Naive B cell (primary cell): ENCODE measurements at places on chromosomes 7 and 10. TPM values are rescaled to one million over a fixed set of nuclear protein-coding genes. Genes with fewer than 3 reads are reported as not detected.
A peak's percentile ranks its signal among the peaks of the same experiment; 100 is the strongest.

ABCB4 gene
- polyA plus RNA-seq = 21.3 TPM

SPDYE2B gene
- 0.30 TPM for polyA plus RNA-seq

PDK4 gene
- 2.1 TPM for polyA plus RNA-seq

EVX1 gene
- not detected for polyA plus RNA-seq

CPED1 gene
- 0.37 TPM for polyA plus RNA-seq

NKX1-2 gene
- not detected for polyA plus RNA-seq

ERV3-1 gene
- polyA plus RNA-seq = 4.3 TPM

SUN3 gene
- not detected for polyA plus RNA-seq

DGKI gene
- not detected for polyA plus RNA-seq

SPDYE9 gene
- not detected for polyA plus RNA-seq

OPN4 gene
- polyA plus RNA-seq = not detected

RSPH10B2 gene
- not detected for polyA plus RNA-seq

- H3K4me3 ChIP-seq = no peak overlapping the region
- DNase-seq = peak; percentile 31
- peaks cover 6% of the 10 kb centered on the region for H3K4me1 ChIP-seq
- no peak overlapping the region for H3K27ac ChIP-seq
Observed at GRCh38 chr10:28628184-28628893, 49.0 kb upstream of the BAMBI start.

DNA sequence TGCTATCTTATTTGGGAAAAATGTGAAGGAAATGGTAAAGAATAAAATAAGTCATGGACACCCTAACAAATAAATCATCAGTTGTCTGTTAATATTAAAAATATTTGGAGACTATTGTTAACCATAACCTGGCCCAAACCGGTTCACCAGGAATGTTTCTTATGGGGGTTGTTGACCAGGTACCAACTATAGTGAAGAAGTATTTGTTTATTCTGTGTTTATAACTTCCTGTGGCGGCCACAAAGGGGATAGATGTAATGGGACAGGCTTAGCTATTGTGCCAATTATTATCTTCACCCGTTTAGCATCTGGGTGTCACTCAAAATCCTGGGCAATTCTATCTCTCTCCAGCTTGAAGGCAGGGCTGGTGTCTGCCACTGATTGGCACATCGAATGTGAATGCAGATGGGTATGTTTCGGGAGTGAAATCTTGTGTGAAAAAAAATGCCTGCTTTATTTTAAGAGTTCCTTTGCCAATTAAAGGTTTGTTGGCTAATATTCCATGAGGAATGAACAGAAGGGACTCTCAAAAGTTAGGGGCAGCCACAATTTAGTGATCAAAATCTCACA, 500.9 kb downstream of the ARL4A start:
- no peaks in the 10 kb centered on the region for H3K4me1 ChIP-seq
- H3K4me3 ChIP-seq = no peak overlapping the region
- H3K27me3 ChIP-seq = peaks cover 17% of the 10 kb centered on the region

DNA sequence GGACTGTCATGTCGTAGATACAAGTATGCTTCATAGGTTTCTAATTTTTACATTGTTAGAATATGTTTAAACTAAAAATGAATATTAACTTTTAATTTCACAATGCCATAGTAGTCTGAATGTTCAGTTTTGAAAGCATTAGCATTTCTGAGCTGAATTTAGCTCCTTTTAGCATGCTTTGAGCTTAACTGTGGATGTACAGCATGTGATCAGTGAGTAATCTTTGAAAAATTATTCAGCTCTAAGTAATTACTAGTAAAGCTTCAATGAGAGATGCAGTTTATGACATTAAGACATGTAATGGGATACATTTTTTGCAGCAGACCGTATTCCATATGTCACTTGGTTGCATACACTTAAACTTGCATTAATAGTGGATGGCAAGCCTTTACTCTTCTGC, 114.1 kb upstream of the WNT16 start:
- peaks cover 8% of the 10 kb centered on the region for H3K36me3 ChIP-seq

DNA sequence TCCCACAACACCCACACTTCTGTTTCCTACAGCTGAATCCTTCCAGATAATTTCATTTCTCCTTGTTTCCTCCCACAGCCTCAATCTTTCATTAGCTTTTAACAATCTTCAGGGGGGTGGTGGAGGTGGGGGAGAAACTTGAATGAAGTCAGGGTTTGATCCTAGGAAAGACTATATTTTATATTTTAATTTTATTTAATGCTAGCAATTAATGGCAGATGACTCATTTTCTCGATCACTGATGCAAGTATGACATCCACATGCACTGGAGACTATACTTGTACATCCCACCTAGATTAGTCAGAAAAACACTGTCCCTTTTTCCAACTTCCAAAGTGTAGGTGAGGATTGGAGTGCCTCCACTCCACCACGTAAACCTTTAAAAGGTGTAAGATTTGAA, 1181.3 kb upstream of the AUTS2 start:
- no peaks in the 10 kb centered on the region for H3K4me1 ChIP-seq
- no peak overlapping the region for H3K27ac ChIP-seq
- no peaks in the 10 kb centered on the region for H3K36me3 ChIP-seq
- no peak for DNase-seq

DNA sequence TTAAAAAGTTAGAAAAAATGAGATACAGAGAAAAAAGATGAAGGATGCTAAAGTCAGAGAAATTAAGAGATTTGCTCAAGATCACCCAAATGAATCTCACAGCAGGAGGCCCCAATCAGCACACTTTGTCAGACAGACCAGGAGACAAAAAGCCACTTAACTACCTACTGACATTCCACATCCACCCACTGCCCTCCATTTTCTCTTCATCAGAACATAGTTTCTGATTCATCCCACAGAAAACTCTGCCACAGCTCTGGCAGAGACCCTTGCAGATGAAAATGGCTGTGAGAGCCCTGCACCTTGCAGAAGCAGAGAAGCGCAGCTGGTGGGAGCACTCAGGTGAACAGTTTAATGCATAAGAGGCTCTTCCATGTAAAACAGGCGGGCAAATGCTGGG, 26.6 kb downstream of the DGKI start:
- no peak overlapping the region for H3K27ac ChIP-seq
- DNase-seq = no peak
- H3K4me3 ChIP-seq = no peak overlapping the region
- peaks cover 28% of the 10 kb centered on the region for H3K27me3 ChIP-seq
- no peaks in the 10 kb centered on the region for H3K36me3 ChIP-seq
- H3K4me1 ChIP-seq = no peaks in the 10 kb centered on the region

- H3K36me3 ChIP-seq = no peaks in the 10 kb centered on the region
- no peak overlapping the region for H3K27ac ChIP-seq
- H3K27me3 ChIP-seq = no peaks in the 10 kb centered on the region
Observed at GRCh38 chr7:50834679-50835078, 52.0 kb upstream of the GRB10 start.

DNA sequence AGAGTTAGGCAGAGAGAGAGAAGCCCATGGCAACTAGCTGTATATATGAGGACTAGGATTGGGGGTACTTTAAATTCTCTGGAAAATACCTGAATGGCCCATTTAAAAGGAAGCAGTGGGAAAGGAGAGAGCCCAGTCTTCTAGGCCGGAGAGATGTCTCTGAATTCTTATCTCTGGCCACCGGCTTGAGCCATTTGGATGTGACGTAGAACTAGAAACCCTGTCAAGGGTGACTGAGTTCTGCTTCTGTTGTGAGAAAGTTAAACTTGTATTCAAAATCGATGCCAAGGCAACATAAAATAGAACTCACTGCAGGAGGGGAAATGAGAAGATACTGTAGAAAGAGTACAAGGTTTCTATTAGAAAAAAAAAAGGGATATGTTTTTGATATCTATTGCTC, 6.3 kb upstream of the GSTK1 start:
- H3K36me3 ChIP-seq = no peaks in the 10 kb centered on the region
- peaks cover 34% of the 10 kb centered on the region for H3K4me1 ChIP-seq
- H3K4me3 ChIP-seq = peak overlapping the region; percentile 47
- H3K27me3 ChIP-seq = no peaks in the 10 kb centered on the region
- H3K27ac ChIP-seq = peak overlapping the region; percentile 97
- DNase-seq = peak; percentile 55

- H3K36me3 ChIP-seq = no peaks in the 10 kb centered on the region
- no peak overlapping the region for H3K27ac ChIP-seq
- H3K4me1 ChIP-seq = no peaks in the 10 kb centered on the region
- H3K27me3 ChIP-seq = peaks cover 16% of the 10 kb centered on the region
- no peak overlapping the region for H3K4me3 ChIP-seq
Observed at GRCh38 chr10:120039826-120040225, 147.3 kb downstream of the SEC23IP start.

DNA sequence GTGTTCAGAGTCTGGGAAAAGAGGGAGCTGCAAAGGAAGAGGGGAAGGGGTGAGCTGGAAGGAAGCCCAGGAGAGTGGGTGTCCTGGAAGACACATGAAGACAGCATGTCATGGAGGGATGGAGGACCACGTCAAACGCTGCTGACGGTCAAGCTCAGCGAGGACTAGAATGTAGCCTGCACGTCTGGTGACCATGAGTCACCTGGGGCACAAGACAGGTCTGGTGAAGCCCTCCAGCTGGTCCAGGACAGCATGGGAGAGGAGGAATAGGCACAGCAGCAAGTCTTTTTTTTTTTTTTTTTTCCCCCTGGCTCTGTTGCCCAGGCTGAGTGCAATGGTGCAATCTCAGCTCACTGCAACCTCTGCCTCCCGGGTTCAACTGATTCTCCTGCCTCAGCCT, 19.6 kb upstream of the AMZ1 start:
- H3K27me3 ChIP-seq = no peaks in the 10 kb centered on the region
- DNase-seq = no peak
- H3K36me3 ChIP-seq = no peaks in the 10 kb centered on the region
- no peak overlapping the region for H3K27ac ChIP-seq
- peaks cover 10% of the 10 kb centered on the region for H3K4me1 ChIP-seq
- H3K4me3 ChIP-seq = no peak overlapping the region

DNA sequence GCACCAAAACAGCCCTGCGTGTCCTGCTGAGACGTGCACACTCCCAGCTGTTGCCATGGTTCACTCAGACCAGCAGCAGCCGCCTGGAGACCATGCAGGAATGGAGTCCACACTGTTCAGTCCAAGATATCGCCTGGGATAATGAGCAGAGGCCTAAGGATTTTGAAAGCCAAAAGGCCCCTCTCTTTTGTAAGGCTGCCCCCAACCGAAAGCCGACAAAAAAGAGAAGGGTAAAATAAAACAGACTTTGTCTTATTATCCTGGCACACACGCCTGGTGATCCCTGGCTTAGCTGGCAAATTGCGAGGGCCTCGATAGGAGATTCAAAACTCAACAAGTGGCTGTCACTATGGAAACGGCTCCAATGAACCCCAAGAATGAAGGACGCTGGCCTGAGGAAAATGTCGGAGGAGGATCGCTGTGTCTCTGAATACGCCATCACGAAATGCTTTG, 263.6 kb downstream of the SKIDA1 start:
- DNase-seq = no peak
- H3K36me3 ChIP-seq = no peaks in the 10 kb centered on the region
- H3K27me3 ChIP-seq = no peaks in the 10 kb centered on the region
- H3K27ac ChIP-seq = no peak overlapping the region
- H3K4me1 ChIP-seq = no peaks in the 10 kb centered on the region
- H3K4me3 ChIP-seq = no peak overlapping the region

GRCh38 chr7:16801111-16801542, 3.7 kb downstream of the AGR2 start:
- no peak overlapping the region for H3K4me3 ChIP-seq
- no peaks in the 10 kb centered on the region for H3K36me3 ChIP-seq
- H3K27me3 ChIP-seq = no peaks in the 10 kb centered on the region
- peaks cover 9% of the 10 kb centered on the region for H3K4me1 ChIP-seq
- DNase-seq = no peak

DNA sequence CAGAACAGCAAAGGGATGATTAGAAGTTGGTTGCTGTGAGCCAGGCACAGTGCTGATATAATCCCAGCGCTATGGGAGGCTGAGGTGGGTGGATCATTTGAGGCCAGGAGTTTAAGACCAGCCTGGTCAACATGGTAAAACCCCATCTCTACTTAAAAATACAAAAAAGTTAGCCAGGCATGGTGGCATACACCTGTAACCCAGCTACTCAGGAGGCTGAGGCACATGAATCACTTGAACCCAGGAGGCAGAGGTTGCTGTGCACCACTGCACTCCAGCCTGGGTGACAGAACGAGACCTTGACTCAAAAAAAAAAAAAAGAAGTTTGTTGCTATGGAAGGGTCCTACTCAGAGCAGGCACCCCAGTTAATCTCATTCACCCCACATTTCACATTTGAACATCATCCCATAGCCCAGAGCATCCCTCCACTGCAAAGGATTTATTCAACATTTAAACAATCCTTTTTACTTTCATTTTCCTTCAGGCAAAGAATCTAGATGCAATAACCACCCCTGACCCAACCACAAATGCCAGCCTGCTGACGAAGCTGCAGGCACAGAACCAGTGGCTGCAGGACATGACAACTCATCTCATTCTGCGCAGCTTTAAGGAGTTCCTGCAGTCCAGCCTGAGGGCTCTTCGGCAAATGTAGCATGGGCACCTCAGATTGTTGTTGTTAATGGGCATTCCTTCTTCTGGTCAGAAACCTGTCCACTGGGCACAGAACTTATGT, 4.1 kb downstream of the IL6 start:
- peaks cover 36% of the 10 kb centered on the region for H3K4me1 ChIP-seq
- no peak for DNase-seq
- peaks cover 18% of the 10 kb centered on the region for H3K27me3 ChIP-seq

DNA sequence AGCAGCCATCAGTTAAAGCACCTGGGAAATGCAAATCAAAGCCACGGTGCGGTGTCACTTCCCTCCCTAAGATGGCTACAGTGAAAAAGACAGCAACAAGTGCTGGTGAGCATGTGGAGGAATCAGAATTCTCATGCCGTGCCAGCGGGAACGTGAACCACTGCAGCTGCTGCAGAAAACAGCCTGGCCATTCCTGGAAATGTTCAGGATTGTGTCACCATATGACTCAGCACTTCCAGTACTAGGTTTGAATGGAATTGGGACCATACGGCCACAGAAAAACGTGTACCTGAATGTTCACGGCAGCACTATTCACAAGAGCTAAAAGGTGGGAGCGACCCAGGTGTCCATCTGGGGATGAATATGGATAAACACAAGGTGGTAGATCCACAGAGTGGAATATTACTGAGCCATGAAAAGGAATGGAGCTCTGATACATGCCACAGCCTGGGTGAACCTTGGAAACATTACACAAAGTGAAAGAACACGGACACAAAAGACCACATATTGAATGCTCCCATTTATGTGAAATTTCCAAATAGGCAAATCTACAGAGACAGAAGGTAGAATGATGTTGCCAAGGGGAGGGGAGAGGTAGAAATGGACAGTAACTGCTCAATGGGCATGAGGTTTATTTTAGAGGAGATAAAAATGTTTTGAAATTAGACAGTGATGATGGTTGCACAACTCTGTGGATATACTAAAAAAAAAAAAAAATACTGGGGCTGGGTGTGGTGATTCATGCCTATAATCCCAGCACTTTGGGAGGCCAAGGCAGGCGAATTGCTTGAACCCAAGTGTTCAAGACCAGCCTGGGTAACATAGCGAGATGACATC, 61.6 kb downstream of the MICALL2 start:
- DNase-seq = no peak
- no peak overlapping the region for H3K27ac ChIP-seq
- peaks cover 35% of the 10 kb centered on the region for H3K27me3 ChIP-seq
